Stimulated activated CD4-positive, alpha-beta T cell treated with anti-CD3 and anti-CD28 coated beads, Interleukin-1b, Interleukin-23, amount 100 ng/mL, for 24 hours (primary cell): ENCODE measurements at places on chromosomes 2 and 18.

DNA sequence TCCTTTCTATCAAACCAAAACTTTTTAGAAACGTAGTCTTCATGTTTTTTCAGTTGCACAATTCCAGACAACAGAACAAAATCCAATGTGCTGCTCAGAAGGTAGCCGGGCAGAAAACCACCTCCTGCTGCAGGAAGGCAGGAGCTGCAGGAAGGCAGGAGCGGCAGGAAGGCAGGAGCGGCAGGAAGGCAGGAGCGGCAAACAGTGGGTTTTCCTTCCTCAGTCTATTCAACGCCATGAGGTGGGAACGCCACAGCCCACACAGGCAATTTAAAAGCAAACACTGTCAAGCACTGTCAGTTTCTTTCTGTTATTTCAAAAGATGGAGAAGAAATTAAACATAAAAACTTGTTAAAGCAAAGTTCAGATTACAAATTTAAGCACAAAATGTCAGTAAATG is 601.2 kb upstream of the SALL3 start:
- DNase-seq = no peak

DNA sequence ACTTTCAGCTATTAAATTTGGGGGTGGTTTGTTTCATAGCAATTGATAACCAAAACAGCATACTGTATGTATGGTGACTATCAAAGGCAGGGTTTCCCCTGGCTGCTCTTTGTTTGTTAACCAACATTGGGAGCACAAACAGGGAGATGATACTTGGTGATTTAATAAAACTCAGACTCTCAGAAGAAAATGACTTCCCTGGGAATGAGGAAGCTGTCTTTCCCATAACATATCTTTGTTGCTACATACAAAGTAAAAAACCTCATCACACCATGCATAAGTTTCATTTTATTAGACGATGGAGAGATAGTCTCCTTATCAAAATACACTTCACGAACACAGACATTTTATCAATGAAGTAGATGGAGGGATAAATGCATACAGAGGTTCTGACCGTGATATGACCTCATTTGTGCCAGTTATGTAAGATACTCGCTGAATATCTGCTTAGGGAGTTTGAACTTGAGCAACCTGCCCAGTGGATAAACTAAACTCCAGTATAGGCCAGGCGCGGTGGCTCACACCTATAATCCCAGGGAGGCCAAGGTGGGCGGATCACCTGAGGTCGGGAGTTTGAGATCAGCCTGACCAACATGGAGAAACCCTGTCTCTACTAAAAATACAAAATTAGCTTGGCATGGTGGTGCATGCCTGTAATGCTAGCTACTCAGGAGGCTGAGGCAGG is 3.8 kb upstream of the NFE2L2 start:
- DNase-seq = no peak

GRCh38 chr2:172177996-172178395 is 75.3 kb upstream of the DLX2 start:
- DNase-seq = no peak

GRCh38 chr18:8976606-8977005 is 125.9 kb upstream of the NDUFV2 start:
- DNase-seq = no peak
